GM13977 (cell line): ENCODE measurements at places on chromosomes 5 and 9.

DNA sequence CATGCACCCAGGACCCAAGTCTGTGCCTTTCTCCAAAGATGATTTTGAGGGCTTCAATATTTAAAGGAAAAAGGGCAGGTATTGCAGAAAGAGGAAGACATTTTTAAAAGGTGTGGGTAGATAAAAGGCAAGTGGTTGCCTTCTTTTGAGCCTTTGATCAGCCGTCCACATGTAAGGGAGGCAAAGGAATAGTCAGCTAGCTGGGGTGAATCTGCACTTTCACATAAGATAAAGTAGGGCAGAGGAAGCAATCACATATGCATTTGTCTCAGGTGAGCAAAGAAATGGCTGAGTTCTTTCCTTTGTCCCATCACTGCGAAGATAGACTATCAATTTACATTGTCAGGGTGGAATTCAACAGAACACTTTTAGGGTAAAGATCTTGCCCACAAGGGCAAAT is 19.9 kb downstream of the MGAT1 start:
- DNase-seq: no peak

- no peak for DNase-seq
These were observed 27.1 kb downstream of the CCDC125 start for GRCh38 chr5:69305512-69305911.

DNA sequence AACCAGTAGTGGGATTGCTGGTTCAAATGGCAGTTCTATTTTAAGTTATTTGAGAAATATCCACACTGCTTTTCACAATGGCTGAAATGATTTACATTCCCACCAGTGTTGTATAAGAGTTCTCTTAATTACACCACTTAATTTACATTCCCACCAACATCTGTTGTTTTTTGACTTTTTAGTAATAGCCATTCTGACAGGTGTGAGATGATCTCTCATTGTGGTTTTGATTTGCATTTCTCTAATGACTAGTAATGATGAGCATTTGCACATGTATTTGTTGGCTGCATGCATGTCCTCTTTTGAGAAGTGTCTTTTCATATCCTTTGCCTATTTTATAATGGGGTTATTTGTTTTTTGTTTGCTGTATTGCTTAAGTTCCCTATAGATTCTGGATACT is 688.3 kb downstream of the PRR16 start:
- no peak for DNase-seq

GRCh38 chr5:150517272-150518152 is 9.6 kb downstream of the NDST1 start:
- no peak for DNase-seq

DNA sequence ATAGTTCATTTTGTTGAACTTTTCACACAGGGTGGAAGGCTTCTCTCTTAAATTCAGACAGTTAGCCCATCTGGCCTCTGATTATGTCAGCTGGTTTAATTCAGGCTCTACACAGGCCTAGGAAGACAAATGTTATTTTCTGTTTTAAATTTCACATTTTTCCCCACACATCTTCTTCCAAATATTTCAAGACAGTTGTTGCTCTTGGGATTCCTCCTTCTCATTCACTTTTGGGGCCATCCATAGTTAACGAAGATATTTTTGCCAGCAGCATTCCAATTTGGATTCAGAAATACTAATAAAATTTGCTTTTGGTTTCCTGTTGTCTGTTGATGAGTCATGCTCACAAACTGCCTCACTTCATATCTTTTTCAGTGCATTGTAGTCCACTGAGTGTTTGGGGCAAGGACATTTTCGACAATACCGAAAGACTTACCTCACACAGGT is 475.4 kb downstream of the DMAC1 start:
- no peak for DNase-seq

GRCh38 chr9:36325081-36325828 is 67.0 kb upstream of the GNE start:
- no peak for DNase-seq

DNA sequence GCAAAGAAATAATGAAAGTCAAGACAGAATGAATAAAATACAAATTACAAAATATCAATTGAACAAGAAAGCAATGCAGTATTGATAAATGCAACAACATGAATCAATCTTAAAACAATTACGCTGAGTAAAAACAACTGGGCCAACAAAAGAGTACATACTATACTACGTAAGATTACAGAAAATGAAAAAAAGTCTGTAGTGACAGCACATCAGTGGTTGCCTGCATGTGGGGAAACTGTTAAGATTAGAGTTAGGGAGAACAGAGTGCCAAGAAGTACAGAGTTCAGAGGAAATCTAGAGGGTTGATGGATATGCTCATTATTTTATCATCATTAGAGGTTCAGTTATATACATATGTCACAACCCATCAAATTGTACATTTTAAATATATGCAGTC is 706.6 kb upstream of the ACO1 start:
- no peak for DNase-seq

DNA sequence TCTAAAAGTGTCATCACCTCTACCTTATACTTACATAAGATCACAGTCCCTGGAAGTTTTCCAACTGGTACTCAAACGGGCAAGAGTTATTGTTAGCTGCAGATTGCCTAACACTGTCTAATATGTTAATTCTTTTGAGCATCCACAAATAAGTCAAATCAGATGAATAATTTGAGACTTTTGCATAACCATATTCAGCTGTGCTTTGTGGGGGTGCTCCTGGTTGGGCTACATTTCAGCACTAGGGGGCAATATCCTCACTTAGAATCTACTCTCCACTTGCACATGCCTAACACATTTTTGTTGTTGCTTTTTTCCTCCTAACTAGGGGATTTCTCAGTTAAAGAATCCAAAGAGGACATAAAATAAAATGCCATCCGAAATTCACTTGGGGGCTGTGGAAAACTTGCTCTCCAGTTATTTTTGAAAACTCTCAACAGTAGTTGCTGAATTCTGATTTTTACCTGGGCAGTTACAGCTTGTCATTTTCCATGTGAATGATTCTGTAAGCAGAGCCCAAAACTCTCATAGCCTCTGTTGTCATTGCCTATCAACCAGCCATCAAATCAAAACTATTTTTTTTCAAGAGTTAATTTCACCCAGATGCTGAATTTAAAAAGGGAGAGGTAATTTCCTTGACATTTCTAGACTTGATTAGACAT is 71.5 kb downstream of the TRIM36 start:
- DNase-seq: peak; percentile 60

GRCh38 chr9:35060548-35061207 is 11.7 kb downstream of the VCP start:
- no peak for DNase-seq

- DNase-seq: no peak
These were observed 16.5 kb downstream of the IGIP start for GRCh38 chr5:140142246-140142645.

- peak; percentile 33 for DNase-seq
These were observed 1.2 kb upstream of the ADAMTS6 start for GRCh38 chr5:65482736-65483545.

DNA sequence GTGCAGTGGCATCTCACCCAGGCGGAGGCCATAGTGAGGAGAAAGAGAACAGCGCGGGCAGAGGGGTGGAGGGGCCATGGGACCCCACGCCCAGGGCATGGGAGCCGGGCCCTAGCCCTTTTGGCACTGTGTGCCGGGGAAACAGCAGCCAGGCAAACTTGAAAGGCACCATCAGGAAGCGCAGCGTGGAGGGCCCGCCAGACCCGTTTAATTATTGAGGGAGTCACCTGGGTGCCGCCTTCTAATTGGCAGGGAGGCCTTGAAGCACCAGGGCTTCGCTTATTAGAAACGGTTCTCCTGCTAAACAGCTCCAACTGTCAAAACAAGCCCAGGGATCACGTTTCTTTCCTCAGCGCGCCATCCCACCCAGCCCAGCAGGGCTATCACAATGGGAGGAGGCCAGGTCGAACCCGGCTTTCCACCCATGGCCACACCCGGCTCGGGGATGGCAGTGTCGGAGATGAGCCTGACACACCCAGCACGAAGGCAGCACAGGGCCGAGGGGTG is 104.6 kb upstream of the SARDH start:
- DNase-seq: no peak

- peak; percentile 20 for DNase-seq
These were observed 734 bp downstream of the SKP1 start for GRCh38 chr5:134175921-134176510.

- DNase-seq: no peak
These were observed 346.8 kb downstream of the PIK3R1 start for GRCh38 chr5:68562308-68562707.

DNA sequence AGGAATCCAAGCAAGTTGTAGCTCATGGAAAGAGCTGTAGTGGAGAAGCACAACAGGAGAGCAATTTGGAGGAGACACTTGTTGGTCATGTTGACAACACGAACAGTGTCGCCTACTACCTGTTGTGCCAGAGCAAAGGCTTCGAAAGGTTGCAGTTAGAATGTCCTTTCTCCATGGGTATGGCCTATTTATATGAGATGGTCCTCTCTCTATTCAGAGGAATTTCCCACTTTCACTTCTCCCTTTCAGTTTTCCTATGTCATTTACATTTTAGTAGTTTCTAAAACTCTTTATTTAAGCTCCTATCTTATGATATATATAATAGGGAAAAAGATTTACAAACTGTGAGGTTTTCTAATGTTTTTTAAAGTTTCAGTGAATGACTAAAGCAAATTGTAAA is at the start of gene IFNB1:
TSS of gene IFNB1 (minus strand) at position 162 of the 400 bp plus-strand sequence. CDS start at position 89, 73 bp downstream.
- DNase-seq: no peak

DNA sequence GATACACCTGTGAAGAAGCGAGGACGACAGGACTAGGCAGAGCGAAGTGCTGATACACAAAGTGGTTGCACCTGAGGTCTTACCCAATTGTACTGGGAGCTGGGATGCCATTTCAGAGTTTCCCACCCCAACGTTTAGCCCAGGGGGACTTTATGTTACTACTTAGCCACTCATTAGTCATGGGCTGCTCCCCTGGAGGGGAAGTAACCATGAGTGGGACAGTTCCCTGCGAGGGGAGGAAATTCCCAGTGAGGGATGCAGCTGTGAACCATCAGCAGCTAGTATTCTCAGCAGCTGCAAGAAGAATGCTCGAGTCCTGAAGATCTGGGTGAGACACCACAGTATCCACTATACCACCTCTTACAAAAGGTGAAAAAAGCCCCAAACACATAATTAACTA is 93.7 kb upstream of the ACTBL2 start:
- DNase-seq: no peak

GRCh38 chr9:90078988-90079421 is 474.2 kb downstream of the GADD45G start:
- no peak for DNase-seq

- no peak for DNase-seq
These were observed 107.1 kb downstream of the PALM2AKAP2 start for GRCh38 chr9:109887079-109887478.

DNA sequence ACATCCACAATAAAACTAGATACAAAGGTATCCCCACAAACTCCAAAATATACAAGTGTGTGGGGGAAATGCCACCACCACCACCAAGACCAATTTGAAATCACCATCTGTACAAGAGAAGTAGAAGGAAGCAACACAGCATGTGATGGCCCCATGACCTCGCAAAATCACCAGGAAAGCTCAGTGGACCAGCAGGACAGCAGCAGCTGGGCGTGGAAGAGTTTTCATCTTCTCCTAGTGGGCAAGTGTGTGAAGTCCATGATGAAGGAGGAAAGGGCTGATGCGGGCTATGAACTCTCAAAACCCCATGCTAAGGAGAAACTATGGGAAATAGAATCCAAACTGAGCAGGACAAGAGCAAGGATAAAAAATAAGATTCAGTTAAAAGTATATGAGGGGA is 58.1 kb downstream of the GOLPH3 start:
- DNase-seq: no peak

DNA sequence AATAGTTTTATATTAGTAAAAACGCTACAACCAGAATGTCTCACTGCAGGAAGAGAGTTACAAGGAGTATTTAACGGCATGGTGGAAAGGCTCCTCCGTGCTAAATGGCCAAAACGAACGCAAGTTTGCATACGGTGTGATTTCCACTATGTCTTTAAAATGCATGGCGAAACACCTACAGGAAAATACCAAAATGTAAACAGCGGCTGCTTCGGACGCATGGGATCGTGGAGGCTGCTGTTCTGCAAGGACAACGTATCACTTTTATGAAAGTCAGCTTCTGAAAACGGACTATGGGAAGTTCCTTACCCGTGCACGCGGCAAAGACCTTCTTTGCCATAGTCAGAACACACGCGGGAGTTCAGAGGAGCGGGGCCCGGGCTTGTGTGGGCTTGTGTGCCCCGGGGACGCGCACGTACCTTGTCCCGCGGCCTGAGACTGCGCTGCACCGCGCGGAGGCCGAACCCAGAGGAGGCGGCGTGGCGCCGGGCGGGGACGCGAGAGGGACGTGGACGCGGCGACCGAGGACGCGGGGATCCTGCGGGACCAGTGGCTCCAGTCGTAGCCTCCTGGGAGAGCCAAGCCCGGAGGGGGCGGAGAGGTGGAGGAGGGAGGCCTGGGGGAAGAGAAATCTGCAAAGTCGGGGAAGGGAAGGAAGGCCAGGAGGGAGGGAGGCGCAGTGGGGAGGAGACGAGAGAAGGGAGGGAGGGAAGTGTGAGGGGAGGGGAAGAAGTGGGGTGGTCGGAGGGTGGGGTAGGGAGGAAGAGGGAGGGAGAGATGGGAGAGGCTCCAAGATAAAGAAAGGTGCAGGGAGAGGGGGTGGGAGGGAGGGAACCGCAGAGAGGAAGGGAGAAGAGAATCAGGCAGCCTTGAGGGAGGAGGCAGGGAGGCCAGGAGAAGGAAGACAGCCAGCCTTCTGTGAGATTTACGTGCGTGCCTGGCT is at the start of gene CMBL:
TSS of gene CMBL (minus strand) at position 697 of the 943 bp plus-strand sequence. CDS start 17,140 bp downstream, outside the sequence.
- peak; percentile 79 for DNase-seq

DNA sequence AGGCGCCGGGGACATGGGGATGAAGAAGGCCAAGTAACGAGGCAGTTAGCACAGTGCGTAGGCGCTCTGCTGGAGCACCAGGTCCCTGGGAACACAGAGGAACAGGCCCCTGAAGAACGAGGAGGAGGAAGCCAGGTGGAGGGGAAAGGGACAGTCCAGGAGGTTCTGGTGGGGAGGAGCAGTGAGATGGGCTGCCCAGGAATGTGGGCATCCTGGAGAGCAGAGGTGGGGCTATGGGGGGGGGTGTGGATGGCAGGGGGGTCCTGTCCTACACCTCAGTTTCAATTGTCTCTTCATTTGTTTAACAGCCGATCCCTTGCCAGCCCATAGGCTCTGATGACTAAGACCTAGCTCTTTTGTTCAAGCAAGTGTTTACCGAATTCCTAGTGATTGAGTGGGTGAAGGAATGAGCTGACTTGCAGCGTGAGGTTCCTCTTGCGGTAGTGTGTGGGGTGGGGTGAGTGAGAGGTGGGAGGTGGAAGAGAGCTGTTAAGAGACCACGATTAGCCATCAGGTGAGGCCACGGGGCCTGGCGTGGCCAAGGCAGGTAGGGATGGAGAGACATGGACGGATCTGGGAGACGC is 8.4 kb upstream of the PHYHD1 start:
- no peak for DNase-seq

- DNase-seq: no peak
These were observed 159.5 kb upstream of the SPEF2 start for GRCh38 chr5:35457912-35458823.

DNA sequence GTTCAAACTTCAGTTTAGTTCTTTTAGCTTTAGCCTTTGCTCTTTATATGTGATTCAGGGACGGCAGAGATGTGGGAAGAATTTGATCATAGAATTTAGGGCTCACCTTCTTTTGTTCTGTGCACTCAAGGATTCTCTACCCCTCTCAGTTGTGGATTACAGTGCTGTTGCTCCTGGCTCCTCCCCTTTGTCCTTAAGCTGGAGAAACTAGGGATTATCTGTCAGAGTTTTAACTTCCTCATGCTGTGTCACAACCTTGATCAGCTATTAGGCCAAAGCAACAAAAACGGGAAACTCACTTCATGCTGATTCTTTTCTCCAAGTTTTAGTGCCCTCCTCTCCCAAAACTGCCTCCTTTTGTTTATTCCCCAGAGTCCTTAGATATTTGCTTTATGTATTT is 13.0 kb upstream of the PCDHAC2 start:
- no peak for DNase-seq
